ENCODE measurements at places on chromosomes 13 and 19.

GRCh38 chr13:44267980-44268379 lies 105.6 kb upstream of the SERP2 start:
- DNase-seq = peak; percentile 90

DNA sequence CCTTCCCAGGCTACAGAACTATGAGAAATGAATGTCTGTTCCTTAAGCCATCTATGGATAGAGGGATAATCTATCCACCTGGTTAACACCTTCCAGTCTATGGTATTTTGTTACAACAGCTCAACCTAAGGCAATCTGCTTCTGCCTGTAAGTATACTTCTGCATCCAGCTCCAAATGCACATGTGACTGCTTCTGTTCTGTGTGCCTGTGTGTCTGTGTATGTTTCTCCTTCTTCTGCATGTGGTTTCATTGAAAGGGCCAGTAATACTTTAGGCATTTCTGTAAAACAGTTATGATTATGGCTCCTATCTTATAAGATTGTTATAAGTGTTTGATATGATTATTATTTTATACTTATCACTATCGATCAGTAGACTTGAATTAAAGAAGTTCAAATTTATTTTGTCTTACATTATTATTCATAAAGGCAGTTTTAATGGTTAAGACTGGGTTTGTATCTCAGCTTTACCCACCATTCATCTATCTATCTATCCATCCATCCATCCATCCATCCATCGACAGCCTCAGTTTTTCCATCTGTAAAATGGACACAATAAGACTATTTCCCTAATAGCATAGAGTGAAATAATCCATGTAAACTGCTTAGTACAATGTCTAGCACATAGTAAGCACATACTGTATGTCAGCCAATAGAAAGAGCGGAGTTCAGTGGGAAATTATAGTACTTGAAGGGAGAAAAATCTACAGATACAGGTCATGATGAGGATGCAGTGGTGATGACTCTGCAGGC lies 37.5 kb upstream of the TM9SF2 start:
- DNase-seq = no peak

- DNase-seq = no peak
Measured at GRCh38 chr19:3227054-3227626, 2.7 kb downstream of the CELF5 start.

DNA sequence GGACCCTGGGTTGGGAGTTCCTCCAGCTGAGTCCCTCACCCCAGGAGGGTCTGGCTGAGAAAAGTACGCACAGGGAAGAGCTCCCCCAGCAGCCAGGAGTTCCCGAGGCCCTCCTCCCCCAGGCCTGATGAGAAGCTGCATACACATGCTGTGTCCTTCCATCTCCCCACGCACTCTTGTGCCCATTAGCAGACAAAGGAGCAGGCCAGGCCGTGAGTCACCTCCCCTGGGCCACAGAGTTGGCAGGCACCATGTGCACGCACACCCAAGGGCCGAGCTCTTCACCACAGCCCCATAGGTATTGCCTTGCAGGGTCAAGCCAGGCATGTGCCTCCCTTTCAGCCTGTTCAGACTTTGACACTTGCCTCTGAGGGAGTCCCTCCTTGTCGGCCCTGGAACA lies 17.5 kb downstream of the MAU2 start:
- peak; percentile 28 for DNase-seq

- no peak for DNase-seq
Measured at GRCh38 chr13:97280478-97280877, 58.3 kb downstream of the MBNL2 start.

DNA sequence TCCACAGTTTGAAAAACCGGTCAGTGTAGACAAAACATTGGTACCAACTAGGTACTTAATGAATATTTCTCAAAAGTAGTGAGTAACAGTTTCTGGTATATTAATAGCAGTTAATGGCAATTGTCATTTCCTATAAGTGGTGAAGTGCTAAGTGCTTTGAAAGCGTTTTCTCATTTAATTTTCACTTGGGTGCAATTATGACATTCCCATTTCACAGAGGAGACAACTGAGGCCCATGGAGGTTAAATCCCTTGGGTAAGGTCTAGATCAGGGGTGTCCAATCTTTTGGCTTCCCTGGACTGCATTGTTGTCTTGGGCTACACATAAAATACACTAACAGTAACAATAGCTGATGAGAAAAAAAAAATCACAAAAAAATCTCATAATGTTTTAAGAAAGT lies 687 bp upstream of the SYT3 start:
- no peak for DNase-seq

DNA sequence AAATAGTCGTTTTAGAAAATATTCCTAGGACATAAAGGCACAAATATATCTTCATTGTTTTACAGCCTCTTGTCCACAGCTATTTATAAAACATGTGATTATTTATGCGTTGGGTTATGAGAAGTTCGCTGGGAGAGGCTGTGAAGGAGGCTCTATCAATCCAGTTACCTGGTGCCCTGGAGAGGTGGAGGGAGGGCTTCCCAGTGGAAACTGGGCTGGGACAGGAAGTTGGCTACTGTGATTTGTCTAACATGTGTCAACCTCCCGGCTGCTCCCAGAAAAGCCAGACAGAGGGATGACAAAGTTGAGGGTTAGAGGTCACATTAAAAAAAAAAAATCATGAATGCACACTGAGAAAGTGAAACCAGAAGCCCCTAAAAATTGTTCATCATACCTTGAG lies 346.5 kb downstream of the ZNF536 start:
- no peak for DNase-seq

DNA sequence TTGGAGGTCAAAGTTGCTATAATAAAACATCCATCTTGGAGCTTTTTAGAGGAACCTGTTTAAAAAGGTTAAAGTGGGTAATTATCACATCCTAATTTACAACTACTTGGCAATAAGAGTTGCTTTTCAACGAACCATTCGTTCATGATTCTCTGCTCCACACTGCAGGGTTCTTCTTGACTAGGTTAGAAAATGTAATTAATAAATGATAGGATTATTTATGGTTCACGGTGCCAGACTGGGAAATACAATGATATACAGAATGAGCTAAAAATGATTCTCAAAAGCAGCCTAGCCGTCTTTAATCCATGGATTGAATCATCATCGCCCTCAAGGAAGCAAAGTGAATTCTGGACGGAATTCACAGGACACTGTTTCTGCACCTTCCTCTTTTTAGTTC lies 291.2 kb downstream of the TEX29 start:
- DNase-seq = no peak

- DNase-seq = peak; percentile 89
Measured at GRCh38 chr13:77980592-77980991, 62.0 kb upstream of the EDNRB start.

DNA sequence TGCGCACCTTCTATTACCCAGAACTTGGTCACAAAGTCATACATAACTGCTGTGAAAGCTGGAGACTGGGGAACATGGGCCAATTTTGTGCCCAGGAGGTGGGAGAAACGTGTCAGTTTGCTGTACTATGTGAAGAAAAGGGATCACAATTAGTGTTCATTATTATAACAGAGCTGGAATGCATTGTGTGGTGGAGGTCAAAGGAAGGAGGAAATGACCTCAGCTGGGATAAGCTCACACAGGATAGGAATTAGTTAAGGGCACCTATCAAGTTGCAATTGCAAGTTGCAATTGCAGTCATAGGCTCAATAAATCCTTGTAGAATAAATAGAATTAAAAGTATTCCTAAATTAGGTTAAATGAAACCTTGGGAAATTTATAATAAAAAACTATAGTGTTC lies 103.9 kb upstream of the OBI1 start:
- DNase-seq = no peak

GRCh38 chr13:28373810-28374209 lies 121.1 kb downstream of the FLT1 start:
- DNase-seq = no peak

Data from fibroblast of pulmonary artery (primary cell).